ENCODE measurements at places on chromosomes 3 and 15. TPM values are rescaled to one million over a fixed set of nuclear protein-coding genes. Genes with fewer than 3 reads are reported as not detected.

Gene LRRIQ4
- not detected for total RNA-seq

DNA sequence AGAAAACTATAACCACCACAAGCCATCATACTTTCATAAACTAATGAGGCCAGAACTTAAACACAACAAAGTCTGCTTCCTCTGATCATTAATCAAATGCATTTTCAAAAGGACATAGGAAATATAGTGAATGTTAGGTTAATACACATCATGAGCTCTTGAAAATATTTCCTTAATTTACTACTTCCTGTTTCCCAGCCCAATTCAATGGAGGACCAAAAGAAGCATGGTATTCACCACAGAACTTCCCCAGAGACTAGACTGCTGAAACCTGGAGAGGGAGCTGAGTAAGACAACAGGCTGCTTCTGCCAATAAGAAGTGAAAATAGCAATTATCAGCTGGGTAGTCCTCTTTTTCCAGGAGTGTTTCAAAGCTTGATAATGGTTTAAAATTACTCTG lies 250.3 kb downstream of the ULK4 start:
- no peaks in the 10 kb centered on the region for H3K4me1 ChIP-seq
- DNase-seq: no peak
- no peaks in the 10 kb centered on the region for H3K27me3 ChIP-seq

GRCh38 chr3:32815841-32816438 lies 1.9 kb upstream of the TRIM71 start:
- DNase-seq: no peak
- H3K4me3 ChIP-seq: no peak overlapping the region
- no peaks in the 10 kb centered on the region for H3K36me3 ChIP-seq

DNA sequence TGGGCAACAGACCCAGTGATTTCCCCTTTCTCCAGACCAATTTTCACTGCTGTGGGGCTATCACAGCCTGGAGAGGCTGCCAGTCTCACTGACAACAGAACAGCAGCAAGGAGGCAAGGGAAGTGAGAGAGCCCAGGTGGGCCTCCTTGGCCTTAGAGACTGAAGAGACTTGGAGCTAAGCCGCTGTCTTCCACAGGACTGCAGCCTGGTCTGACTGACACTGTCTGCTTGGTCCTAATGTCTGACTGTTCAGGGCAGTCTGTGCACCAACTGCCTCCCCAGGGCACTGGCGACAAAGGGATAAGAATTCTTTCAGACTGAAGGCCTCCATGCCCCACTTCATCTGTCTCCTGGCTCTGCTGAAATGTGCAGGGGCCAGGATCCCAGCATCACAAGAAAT lies 11.5 kb downstream of the POMGNT2 start:
- H3K4me3 ChIP-seq: no peak overlapping the region
- no peaks in the 10 kb centered on the region for H3K4me1 ChIP-seq

GRCh38 chr15:63025460-63025859 lies 17.1 kb upstream of the TPM1 start:
- no peaks in the 10 kb centered on the region for H3K36me3 ChIP-seq
- H3K4me3 ChIP-seq: no peak overlapping the region
- no peak overlapping the region for H3K27ac ChIP-seq
- DNase-seq: no peak
- H3K4me1 ChIP-seq: no peaks in the 10 kb centered on the region

GRCh38 chr3:38043486-38043885 lies 4.5 kb downstream of the DLEC1 start:
- no peaks in the 10 kb centered on the region for H3K36me3 ChIP-seq
- no peak overlapping the region for H3K4me3 ChIP-seq
- H3K4me1 ChIP-seq: no peaks in the 10 kb centered on the region
- DNase-seq: no peak
- no peak overlapping the region for H3K27ac ChIP-seq

DNA sequence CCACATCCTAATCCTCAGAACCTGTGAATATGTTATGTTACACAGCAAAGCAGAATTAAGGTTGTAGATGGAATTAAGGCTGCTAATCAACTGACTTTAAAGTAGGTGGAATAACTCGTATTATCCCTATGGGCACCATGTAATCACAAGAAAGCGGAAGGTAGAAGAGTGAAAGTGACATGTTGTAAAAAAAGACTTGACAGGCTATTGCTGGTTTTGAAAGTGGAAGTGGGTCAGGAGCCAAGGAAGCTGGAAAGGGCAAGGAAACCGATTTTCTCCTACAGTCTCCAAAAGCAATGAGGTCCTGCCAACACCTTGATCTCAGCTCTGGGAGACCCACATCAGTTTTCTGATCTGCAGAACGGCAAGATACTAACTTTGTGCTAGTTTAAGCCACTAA lies 6.6 kb downstream of the TP63 start:
- no peak for DNase-seq
- no peak overlapping the region for H3K4me3 ChIP-seq
- H3K36me3 ChIP-seq: no peaks in the 10 kb centered on the region
- no peak overlapping the region for H3K27ac ChIP-seq

DNA sequence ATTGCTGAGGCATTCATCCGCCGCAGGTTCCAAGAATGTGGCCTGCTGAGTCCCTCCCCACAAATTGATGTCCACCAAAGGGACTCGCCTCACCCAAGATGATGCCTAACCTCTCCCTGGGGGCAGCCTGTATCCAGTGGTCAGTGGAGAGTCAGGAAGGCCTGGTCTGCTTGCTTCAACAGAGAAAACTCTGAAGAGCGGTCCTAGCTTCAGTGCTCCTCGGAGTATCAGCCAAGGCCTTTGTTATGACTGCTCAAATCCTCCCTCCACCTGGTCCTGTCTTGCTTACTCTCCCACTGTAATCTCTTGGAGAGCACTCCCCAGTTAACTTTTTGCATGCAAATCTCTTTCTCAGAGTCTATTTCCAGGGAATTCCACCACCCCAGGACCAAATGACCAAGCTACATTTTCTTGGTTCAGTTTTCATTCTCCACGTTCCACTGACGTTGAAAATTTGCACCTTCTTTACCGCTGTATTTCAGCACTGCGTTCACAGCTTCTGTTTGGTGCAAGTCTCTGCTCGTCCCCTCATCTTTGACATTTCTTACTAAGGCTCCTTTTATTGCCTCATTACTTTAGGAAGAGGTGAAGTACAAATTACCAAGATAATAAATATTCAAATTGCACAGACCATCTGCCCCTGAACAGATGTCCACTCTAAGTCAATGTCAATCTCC lies 22.3 kb downstream of the CMTM7 start:
- H3K4me1 ChIP-seq: no peaks in the 10 kb centered on the region
- no peak overlapping the region for H3K27ac ChIP-seq
- H3K4me3 ChIP-seq: no peak overlapping the region
- no peak for DNase-seq

Gene POLQ
- 0.23 TPM for total RNA-seq

DNA sequence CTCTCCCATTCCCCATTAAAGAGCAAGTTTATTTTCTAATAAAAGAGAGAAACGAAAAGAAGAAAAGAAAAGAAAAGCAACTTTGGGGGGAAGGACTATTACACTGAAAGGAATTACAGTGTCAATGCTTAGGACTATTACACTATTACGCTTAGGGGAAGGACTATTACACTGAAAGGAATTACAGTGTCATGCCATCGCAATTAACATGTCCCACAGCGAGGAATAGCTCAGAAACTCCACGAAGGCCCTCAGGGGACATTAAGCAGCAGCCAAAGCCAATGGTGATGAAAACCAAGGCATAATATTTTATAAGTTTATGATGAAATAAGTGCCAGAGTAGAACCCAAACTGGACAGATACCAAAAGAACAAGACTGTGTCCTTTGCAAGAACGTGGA lies 22.1 kb upstream of the DET1 start:
- H3K27me3 ChIP-seq: no peaks in the 10 kb centered on the region
- no peaks in the 10 kb centered on the region for H3K4me1 ChIP-seq
- no peaks in the 10 kb centered on the region for H3K36me3 ChIP-seq
- no peak overlapping the region for H3K27ac ChIP-seq

- no peaks in the 10 kb centered on the region for H3K27me3 ChIP-seq
- no peaks in the 10 kb centered on the region for H3K4me1 ChIP-seq
- no peaks in the 10 kb centered on the region for H3K36me3 ChIP-seq
- DNase-seq: no peak
- H3K27ac ChIP-seq: no peak overlapping the region
Observed at GRCh38 chr3:192340031-192340430, 387.3 kb downstream of the FGF12 start.

DNA sequence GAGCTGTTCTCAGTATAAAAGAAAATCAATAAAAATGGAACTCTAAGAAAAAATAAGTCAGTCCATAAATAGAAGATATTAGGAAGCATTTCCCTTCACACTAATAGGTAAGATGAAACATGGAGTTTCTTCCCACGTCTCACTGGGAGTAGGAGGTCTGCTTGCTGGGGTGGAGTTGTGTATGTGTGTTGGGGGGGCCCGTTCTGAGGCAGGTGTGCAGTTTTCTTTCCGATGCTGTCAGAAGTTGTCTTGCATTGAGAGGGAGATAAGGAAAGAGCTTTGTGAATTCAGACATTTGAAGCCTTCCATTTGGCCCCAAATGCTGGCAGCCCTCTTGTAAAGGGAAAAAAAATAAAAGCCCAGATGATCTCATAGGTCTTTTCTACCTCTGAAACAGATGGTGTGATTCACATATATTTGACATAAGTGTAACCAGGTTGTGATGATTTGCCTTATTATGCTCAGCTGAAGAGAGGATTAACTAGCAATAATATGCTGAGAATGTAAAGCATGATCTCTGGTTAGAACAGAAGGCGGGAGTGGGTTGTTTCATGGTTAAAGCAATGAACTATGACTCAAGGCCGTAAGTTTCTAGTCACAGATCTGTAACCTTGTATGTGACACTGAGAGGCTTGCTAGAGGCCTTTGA lies 8.8 kb downstream of the RASGRP1 start:
- no peak for DNase-seq
- no peak overlapping the region for H3K4me3 ChIP-seq
- no peak overlapping the region for H3K27ac ChIP-seq
- H3K27me3 ChIP-seq: no peaks in the 10 kb centered on the region
- H3K4me1 ChIP-seq: no peaks in the 10 kb centered on the region

Gene CHL1
- 11.7 TPM for total RNA-seq

GRCh38 chr3:13976469-13976868 lies 96.6 kb upstream of the WNT7A start:
- H3K4me3 ChIP-seq: no peak overlapping the region
- no peaks in the 10 kb centered on the region for H3K36me3 ChIP-seq
- no peak overlapping the region for H3K27ac ChIP-seq

DNA sequence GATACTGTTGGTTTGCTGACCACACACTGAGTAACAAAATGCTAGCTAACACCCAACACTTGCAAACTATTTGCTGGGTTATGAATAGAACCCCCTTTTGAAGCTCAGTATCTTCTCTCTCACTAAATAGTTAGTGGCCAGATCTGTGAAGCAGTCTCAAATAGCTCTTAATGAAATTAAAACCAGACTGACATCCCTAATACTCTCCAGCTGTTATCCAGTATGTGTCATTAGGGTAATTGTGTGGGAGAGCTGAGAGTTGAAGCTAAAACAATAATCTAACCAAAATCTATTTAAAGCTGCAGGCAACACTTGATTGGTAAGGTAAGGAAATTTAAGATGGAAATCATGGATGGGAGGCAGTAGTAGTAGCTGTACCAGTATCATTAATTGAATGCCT lies 110.4 kb upstream of the RORA start:
- no peak overlapping the region for H3K27ac ChIP-seq
- H3K27me3 ChIP-seq: peaks cover 3% of the 10 kb centered on the region
- DNase-seq: no peak
- no peaks in the 10 kb centered on the region for H3K36me3 ChIP-seq

DNA sequence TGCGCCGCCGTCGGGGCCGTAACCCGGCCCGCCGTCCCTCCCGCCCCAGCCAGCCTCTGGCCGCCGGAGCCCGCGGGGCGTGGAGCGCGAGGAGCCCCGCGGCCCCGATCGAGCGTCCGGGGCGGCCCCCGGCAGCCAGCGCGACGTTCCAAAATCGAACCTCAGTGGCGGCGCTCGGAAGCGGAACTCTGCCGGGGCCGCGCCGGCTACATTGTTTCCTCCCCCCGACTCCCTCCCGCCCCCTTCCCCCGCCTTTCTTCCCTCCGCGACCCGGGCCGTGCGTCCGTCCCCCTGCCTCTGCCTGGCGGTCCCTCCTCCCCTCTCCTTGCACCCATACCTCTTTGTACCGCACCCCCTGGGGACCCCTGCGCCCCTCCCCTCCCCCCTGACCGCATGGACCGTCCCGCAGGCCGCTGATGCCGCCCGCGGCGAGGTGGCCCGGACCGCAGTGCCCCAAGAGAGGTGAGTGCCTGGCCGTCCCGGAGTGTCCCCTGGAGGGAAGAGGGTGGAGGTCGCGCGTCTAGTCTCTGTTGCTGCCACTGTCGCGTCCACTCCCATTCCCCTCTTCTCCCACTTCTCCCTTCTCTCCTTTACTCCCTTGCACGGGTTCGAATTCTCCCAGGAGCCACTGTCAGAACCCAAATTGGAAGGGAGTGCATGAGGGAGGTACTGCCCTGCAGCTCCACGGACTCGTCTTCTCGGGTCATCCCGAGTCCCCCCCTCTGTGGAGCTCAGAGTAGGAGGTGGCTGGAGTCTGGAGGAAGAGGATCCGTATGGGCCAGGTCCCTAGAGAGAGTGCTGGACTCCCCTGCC lies 585 bp downstream of the CSK start:
- DNase-seq: peak; percentile 73
- H3K4me1 ChIP-seq: no peaks in the 10 kb centered on the region
- H3K27ac ChIP-seq: peak overlapping the region; percentile 23
- no peaks in the 10 kb centered on the region for H3K36me3 ChIP-seq

DNA sequence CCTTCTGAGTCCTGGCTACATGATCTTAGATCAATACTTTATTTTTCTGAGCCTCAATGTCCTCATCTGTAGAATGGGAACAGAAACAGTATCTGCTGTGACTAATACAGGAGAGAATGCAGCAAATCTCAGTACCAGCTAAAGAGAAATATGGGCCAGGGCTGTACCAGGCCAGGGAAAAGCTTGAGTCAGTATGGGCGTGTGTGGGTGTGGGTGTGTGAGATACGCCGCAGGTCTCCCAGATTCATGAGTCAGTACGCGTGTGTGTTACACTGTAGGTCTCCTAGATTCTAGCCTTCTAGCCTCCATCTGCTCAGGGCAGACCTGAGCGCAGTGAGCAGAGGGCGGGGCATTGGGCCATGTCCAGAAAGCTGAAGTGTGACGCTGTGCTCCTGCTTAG lies 15.2 kb downstream of the GNAI2 start:
- no peak for DNase-seq
- H3K4me1 ChIP-seq: no peaks in the 10 kb centered on the region
- no peak overlapping the region for H3K4me3 ChIP-seq
- H3K27me3 ChIP-seq: no peaks in the 10 kb centered on the region
- H3K36me3 ChIP-seq: peaks cover 2% of the 10 kb centered on the region

DNA sequence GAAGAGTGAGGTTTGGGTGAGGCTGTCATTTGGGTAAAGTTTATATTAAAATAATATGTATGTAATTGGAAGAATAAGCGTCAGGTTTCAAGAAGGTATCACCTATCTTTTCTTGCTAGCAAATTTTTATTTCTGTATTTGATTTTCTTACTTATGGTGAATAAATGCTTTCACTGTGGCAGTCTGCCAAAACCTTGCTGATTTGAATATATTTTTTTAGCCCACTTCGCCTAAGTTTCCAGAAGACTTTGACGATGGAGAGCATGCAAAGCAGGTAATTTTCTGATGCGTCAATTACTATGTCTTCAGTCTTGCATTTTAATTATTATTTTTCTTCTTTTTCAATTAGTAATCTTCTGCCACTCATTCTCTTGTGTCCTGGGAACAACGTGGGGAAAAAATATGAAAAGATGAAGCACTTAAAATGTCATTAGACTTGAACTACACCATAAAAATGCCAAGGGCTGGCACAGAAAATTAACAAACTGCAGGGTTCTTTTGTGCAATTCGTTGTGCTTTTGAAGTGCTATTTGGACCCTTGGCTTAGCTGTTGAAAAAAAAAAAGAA lies 40.4 kb downstream of the SRP14 start:
- no peak overlapping the region for H3K27ac ChIP-seq
- peaks cover 1% of the 10 kb centered on the region for H3K36me3 ChIP-seq
- no peak overlapping the region for H3K4me3 ChIP-seq
- no peaks in the 10 kb centered on the region for H3K27me3 ChIP-seq
